ENCODE measurements at places on chromosomes 6 and 20.

DNA sequence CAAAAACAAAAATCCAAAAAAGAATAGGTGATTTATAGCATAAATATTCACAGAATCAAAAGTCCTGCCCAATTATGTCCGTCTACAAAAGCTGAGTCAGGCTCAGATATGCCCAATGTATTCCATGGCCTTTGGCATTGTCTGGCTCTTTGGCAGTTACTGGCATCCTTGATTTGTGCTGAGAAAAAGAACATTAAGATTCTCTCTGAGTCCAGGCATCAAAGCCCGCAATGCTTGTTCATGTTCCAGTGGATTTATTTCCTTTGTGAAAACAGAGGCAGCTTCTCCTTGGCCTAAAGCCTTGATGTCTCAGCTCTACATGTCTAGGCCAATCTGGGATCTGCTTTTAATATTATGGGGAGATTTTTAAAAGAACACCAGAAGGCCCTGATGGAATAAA lies 76.1 kb upstream of the SLC4A11 start:
- DNase-seq, result no peak

DNA sequence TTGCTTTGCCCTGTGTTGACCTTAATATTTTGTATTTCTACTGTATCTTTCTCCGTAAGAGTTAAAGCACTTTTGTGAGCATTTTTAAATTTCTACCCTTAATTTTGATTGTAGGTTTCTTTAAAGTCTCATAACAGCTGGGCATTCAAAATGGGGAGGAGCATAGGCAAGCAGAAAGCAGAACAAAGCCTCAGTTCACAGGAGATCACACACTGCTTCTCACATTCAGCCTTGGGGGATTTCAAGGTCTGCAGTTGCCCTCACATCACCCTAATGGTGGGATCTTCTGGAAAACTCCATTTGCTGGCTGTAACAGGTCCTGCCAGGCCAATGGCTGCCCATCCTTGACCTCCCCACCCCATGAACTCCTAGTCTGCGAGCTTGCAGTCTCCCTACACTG lies 292.9 kb downstream of the PHACTR1 start:
- no peak for DNase-seq

- DNase-seq, result no peak
These were observed 100.0 kb downstream of the SLC35B3 start for GRCh38 chr6:8335381-8335780.

DNA sequence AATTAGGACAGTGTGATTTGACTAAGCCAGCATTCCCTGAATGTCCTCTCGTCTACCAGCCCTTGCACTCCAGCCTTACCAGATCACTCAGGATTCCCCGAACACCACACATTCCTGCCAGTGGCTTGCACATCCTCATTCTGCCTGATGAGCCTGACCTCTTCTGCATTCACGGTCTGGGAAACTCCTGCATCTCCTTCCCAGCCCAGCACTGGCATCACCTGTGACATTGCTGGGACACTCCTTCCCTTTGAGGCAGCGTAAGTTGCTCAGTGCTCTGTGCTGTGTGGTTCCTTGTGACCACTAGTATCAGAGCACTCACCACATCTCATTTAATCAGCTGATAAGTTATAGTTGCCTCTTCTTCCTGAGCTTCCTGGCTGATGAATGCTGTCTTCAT lies 17.3 kb downstream of the NCOA7 start:
- no peak for DNase-seq

DNA sequence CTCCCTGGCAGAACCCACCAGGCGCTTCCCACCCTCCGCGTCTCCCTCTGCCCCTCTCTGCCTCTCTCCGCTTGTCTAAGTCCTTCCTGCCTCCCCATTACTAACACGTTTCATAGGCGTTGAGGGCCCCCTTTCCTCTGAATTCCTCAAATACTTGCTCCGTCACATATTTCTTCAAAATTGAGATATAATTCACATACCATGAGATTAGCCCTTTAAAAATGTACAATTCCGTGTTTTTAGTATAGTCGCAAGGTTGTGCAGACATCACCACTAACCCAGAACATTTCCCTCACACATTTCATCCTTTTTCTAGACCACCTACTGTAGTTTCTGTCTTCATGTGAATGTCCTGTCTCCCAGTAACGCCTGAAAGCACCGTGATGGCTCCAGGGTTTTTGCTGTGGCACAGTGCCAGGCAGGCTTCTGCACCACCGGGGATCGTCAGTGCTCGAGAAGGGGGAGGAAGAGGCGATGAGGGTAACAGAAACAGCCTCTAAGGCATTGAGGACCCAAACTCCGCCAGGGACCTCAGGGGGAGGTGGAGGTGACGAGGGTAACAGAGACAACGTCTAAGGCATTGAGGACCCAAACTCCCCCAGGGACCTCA lies 141.9 kb upstream of the SNX9 start:
- no peak for DNase-seq

DNA sequence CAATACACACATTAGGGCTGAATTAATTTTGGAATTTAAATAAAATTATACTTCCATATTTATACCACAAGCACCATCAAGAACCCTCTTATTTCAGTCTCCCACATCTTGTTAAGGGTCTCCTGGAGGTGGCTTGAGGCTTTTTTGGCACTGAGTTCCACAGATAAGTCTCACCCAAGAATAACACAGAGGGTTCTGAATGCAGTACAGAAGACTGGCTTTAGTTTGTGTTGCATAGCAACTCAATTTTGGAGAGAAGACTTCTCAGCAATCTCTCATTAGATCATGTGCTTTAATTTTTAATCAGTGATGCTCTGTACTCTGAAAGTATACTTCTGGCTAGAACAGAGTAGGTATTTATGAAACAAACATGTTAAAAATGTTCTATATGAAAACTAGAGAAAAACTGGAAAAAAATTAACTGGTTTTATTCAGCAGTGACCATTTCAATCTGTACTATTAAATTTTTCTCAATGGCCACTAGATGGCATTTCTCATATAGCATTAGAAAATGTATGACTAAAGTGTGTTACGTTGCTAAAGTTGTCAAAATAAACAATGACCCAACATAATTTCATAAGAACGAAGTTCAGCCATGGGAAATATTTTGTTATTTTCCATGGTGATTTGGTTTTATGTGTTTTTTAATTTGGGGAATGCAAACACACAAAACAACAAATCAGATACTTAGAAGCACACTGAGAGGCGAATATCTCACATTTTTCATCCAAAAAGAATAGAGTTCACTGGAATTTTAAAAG lies 32.7 kb upstream of the MAP7 start:
- DNase-seq, result no peak

DNA sequence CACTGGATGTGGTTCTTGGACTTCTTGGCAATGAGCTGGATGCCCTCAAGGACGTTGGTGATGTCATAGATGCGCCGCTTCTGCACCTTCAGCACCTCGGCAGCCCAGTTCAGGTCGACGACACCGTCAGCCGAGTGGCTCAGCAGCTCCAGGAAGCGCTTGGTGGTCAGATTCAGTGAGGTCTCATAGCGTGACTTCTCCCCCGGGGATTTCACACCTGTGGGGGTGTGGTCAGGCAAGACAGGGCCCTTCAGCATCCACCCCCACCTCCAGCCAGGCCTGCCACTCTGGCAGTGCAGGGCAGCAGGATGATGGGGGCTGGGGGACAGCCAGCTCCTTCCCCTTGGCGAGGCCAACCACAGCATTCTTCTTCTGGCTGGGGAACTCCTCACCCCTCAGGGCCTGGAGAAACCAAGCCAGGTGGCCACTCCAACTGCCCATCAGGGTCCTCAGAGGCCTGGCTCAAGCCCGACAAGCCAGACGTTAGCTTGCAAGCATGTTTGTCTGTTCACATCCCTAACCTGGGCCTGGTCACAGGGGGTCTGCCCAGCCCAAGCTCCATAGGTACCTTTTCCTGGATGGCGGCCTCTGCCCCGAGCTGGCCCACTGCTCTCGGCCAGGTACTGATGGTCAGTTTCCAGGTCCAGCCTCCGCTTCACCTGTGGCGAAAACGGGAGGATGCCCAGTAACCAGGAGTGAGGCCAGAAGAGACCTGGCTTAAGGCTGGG lies 5.7 kb upstream of the NECAB3 start:
- peak; percentile 79 for DNase-seq

- DNase-seq, result no peak
These were observed 70.4 kb upstream of the SYNJ2 start for GRCh38 chr6:157911278-157911677.

DNA sequence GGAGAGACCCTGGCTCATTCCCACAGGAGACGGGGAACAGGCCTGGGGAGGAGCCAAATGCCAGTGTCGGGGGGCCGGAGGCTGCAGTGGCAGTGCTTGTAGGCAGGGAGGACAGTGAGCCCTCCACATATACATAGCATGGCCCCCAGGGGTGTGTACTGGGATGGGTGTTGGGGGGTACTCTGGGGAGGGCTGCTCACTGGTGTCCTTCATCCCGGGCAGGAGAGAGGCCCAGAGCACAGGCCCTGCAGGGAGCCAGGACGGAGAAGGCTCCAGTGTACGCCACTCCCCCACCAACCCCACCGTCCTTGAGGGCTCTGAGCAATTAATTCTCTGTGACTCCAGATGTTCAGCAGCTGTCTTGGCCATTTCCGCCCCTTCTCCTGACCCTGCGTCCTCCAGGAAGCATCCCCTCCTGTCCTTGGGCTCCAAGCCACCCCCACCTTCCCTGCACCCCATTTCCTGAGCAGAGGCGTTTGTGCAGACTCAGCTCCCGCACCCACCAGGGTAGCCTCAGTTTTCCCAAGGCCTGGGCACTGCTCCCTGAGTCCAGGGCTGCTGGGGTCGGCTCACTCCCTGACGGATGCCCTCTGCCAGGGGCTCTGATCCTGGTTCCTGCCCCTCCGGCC lies 3.4 kb upstream of the ABHD16B start:
- no peak for DNase-seq

GRCh38 chr20:48846516-48847492 lies 19.0 kb upstream of the PREX1 start:
- no peak for DNase-seq

DNA sequence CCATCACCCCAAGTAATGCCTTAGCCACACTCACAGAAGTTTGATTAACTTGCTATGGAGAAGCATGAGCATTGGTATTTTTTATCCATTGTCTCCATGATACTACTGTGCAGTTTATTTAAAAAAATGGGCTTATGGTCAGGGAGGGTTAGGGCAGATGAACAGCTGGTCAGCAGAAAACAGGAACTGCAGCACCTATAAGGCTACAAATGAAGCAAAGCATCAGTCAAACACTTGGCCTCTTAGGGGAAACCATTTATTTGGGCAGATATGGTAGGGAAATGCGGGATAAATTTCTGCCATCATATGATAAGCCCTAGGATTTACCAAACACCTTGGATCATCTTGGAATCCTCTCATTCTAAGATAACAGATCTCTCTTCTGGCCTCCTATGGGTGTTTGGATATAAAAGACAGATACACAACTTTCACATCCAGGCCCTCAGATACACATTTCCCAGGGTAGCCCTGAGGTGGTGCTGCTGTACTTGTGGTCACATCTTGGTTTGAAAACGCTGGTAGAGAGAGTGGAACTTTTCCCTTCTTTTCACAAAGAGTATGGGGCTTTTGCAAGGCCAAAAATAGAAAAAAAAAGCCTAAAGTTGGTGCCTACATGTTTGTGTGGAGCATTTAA lies 42.8 kb upstream of the AHI1 start:
- no peak for DNase-seq

DNA sequence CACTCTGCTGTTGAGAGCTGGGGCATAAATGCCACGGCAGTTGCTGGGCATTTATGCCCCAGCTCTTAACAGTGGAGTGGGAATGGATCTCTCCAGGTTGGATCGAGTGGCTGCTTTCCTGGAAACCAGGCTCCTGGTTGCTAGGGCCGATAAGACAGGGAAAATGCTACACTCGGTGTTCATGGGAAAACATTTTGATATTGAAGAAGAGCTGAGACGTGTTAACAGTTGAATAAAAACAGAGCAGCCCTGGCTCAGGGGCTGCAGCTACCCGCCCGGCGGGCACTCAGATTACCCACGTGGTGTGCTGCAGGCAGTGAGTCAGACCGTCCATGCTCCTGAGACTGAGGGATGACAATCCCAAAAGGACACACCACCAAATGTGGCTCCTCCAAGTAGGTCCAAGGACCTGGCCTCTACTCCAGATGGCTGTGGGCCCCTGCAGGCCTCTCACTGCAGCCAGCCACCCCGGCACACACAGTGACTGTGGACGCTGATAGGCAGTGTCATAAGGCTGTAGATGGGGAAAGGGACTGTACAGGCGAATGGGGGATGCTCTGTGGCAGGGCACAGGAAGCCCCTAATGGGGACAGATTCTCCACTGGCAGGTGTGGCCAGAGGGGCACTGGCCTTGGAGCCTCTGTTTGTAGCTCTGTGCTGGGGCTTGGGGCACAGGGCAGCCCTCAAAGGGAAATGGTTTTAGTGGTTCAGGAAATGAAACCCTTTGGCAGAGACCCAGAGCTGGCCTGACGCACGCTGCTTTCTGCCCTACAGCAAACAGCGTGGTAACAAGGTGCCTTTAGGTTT lies 237.8 kb downstream of the LY86 start:
- peak; percentile 57 for DNase-seq

DNA sequence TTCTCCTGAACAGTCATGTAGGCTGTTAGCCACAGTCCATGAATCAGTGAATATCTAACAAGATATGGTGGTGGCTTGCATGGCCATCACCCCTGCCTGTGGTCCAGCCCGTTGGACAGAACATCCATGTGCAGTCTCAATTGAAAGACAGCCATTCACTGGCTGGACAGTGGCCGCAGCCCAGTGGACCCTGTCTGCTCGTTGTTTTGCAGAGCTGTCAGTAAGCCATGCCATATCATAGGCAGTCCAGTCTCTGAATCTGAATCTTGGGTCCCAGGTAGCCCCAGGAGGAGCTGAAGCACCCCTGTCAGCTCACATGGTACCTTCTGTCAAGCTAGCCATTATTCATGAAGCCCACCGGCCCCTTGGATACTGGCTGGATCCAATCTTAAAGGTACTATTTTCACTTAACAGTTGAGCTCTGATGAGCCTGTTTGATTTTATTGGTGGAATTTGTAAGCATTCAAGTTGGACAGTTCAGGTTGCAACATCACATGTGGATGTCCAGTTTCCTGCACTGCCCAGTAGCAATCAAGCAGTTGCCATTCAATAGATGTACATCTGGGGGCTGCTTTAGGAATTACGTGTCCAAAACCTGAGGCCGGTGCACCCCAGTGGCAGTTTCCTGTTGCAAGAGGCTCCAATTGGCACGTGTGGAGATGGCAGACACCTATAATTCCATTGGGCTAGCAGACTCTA lies 37.8 kb downstream of the SERPINB1 start:
- DNase-seq, result no peak

DNA sequence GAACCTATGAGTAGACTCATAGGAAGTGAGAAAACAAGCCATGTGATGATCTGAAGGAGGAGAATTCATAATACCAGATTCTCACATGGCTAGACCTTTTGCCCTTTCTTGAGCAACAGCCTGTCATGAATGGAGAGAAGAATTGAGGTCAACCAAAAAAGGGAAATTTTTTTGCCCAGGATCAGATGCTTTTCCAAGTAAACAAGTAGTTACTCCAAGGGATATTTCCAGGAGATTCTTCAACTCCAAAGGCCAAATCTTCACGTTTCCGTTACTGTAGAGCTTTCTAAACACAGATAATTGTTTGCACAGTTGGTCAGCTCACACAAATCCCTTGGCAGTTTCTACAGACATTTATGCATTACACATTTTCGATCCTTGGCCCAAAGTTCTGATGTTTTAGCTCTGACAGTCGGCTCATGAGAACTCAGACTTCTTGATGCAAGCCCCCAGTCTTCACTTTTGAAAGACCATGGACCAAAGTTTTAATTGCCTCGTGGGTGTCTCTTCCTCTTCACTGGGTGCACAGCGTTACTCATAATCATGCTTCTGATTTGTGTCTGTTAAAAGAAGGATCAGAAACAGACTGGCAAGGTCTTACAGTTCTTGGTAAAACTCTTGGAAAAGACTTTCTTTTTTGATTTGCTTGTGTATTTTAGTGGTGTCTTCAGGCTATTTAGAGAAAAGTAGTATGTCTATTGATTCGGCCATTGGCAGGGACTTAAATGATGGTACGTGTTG lies 115.0 kb downstream of the TSHZ2 start:
- no peak for DNase-seq
